Bronchial epithelial cell (primary cell): ENCODE measurements at places on chromosomes 4 and X. TPM values are rescaled to one million over a fixed set of nuclear protein-coding genes. Genes with fewer than 3 reads are reported as not detected.

DNA sequence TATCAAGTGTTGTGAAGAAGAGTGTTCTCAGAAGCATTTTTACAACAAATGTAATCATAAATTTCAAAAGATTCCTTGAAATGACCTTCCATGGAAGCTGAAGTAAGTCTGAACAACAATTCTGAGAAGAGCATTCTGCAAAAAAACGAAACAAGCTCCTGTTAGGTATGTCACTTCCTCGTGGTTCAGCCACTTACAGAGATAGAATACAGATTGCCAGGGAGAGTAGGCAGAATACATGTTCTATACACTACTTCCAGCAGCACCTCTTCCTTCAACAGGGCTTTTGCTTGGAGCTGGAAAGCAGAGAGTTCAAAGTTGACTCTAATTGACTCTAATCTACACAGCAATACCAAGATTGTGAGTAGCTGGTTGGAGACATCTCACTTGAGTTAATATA is 274.5 kb downstream of the ADGRA3 start:
- no peak for DNase-seq

The DUX4 gene
- not detected in 2 replicates for total RNA-seq

The SPP1 gene
- total RNA-seq: not detected in 2 replicates

The MED12 gene
- total RNA-seq: 8.2 and 16.3 TPM in 2 replicates

The NPFFR2 gene
- 0.26 TPM in 1 of 2 replicates, not detected in the other for total RNA-seq

GRCh38 chr4:80922941-80923340 is 107.6 kb upstream of the BMP3 start:
- DNase-seq: no peak

- peak; percentile 53 for DNase-seq
Observed at GRCh38 chr4:73576381-73576780, 43.9 kb downstream of the RASSF6 start.

DNA sequence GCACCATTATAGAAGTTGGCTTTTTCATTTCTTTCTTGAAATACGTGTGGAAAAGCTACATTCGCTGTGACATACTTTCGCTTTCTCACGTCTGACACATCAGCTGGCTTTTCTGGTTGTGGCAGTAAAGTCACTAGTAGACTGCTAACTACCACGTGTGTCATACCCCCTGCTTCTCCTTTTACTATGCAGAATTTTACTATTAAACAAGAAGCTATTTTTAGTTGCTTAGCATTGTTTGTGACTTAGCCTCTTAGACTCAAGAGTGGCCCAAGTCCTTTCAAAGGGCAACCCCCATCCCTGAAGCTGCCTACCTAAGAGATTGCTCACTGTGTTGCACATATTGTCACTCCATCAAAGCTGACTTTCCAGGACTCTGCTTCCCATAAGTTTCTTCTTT is 2.1 kb upstream of the IL2 start:
- peak; percentile 63 for DNase-seq

- DNase-seq: no peak
Observed at GRCh38 chr4:147639388-147639787, 22.2 kb downstream of the TMEM184C start.

The ADD1 gene
- 71.9 and 113 TPM in 2 replicates for total RNA-seq

The CCSER1 gene
- total RNA-seq: 6.6 and 10.9 TPM in 2 replicates

DNA sequence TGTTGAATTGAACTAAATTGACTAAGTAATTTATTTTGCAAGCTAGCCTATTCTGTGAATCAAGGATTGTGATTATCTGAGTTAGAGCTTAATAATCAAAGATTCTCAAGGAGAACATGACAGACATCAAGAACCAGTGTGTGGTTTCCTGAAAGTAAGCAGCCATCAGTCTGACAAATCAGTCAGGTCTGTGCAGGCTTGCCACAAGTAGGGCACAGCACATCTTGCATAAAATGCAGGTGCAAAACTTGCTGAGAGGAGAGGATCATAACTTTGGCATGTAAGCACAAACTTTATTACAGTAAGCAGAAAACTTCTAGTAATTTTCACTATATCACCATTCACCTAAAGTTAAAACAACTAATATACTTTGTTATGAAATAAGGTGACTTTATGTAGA is 22.5 kb downstream of the FAM241A start:
- peak; percentile 91 for DNase-seq

DNA sequence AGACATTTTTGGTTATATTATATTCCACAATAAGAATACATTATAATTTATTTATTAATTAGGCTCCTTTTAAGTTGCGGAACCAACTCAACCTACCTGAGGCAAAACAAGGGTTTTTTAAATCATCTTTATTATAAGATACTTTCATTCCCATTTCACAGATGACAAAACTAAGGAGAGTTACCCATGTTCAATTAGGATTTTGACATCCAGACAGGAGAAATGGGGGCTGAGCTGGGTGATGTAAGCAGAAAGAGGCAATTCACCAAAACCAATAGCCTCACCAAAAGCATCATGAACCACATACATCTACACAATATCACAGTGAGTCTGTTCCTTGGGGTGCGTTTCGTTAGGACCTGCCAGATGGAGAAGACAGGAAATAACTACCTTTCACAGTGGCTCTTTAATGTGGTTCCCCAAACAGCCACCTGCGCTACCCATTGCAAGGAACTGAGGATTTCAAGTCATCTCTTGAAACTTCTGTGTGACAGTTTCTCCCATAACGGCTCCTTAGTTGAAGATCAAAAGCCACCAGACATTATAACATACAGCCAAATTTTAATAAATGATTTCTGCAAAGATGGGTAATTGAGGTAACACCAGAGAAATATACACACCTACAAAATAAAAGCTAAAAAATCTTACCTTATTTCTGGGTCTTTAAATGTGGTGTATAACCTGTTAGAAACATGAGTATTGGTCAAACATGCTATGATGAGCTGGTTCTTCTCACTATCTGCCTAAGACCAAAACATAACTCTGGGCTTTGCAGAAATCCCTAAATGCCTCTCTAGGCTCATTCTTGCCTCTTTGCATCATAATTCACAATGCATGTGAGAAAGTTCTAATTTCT is 190.6 kb upstream of the LEF1 start:
- no peak for DNase-seq

GRCh38 chrX:47831788-47832187 is 4.9 kb upstream of the ZNF81 start:
- DNase-seq: peak; percentile 20

GRCh38 chrX:122790376-122791095 is 393.5 kb upstream of the GRIA3 start:
- no peak for DNase-seq

The CXXC4 gene
- under 0.01 TPM in 1 of 2 replicates, not detected in the other for total RNA-seq

- DNase-seq: peak; percentile 59
Observed at GRCh38 chrX:70262952-70263567, 3.1 kb upstream of the P2RY4 start.

- no peak for DNase-seq
Observed at GRCh38 chr4:153222707-153223426, 18.6 kb downstream of the TRIM2 start.

- DNase-seq: no peak
Observed at GRCh38 chr4:19285146-19285545, 966.6 kb upstream of the SLIT2 start.

- DNase-seq: no peak
Observed at GRCh38 chr4:154868414-154869194, 87.5 kb downstream of the RBM46 start.

DNA sequence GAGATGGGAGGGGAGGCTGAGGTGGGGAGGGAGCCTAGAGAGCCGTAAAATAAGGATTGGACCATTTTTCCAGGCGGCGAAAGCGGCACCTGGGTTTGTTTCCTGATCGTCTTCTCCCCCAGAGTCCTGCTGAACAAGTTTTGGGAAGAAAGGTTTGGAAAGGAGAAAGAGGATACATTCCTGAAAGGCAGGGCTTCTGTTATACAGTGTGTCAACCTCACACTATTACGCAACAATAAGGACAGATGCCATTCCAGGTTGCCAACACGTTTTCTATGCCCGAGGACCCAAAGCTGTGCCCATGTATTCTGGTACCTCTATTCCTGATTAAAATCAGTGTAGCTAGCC is 658 bp downstream of the SCOC start:
- DNase-seq: peak; percentile 36

- DNase-seq: no peak
Observed at GRCh38 chrX:53969540-53969939, 74.7 kb downstream of the PHF8 start.

- DNase-seq: peak; percentile 83
Observed at GRCh38 chr4:8110071-8110986, 48.3 kb downstream of the ABLIM2 start.

The EREG gene
- 30.7 and 31.1 TPM in 2 replicates for total RNA-seq

GRCh38 chr4:103098756-103099440 is 736 bp downstream of the BDH2 start:
- DNase-seq: no peak

DNA sequence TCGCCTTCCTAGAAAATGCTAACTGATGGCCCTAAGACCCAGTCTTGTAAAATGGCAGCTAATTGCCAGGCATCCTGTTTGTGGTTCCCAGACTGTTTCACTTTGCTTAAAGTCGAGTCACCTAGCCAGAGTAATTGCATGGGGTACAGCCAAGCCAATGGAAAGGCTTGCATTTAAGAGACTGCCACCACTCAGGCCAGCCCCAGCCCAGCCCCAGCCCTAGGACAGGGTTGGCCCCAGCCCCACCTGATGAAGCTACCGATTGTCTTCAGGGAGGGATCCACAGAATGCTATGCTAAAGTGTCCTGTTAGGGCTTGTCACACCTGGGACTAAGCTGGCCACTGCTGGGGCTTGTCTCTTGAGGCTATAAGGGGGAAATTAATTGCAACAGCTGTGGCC is 194.6 kb upstream of the KLF3 start:
- DNase-seq: no peak

DNA sequence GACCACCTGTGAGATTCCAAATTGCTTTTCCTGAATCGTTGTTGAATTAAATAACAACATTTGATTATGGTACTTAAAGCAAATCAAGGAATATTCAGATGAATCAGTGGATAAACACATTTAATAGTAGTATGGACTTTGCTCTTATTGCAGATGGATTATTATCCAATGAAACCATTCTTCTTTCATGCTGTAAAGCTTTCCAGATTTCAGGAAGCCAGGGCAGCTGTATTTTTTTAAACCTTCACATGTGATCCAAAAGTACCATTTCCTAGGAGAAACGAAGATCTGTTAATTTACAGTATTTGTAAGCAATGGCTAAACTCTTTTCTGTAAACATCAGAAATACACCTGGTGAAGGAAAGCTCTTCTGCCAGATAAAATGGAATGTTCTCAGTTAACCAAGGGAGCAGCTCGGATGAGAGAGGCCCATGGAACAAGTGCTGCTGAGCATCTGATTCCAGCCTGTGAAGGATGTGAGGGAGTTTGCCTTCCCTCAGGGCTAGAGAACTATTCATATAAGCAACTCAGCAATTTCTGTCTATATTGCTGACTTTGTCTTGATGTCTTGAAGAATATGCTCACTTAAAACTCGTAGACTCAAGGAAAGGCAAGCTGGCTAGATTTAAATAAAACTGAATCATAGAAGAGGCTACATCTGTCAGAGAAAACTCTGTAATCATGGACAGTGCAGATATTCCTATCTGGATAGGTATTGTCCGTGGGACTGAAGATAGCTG is 94.4 kb upstream of the LIMCH1 start:
- DNase-seq: no peak

DNA sequence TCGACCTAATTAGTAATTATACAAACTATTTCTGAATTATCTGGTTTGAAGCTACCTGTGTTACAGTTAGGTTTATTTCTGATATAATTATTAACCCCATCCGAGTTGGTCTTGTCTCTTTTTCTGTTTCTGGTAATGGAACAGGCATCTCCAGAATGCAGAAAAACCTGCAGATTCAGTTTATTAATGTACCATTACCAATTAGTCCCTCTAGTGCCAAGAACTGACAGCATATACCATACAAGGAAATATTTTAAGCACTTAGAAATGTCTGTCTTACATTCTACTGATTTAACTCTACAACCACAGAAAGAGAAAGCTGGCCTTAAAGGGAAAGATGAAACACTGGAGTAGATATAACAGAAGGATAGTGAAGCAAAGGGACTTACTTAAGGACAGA is 570.6 kb downstream of the CENPC start:
- DNase-seq: peak; percentile 64

The ODAM gene
- total RNA-seq: not detected in 2 replicates

- DNase-seq: peak; percentile 24
Observed at GRCh38 chrX:35726176-35726575, 72.0 kb upstream of the MAGEB16 start.

The NAA11 gene
- not detected in 2 replicates for total RNA-seq

GRCh38 chr4:38132107-38132673 is 172.0 kb downstream of the PTTG2 start:
- DNase-seq: peak; percentile 99

GRCh38 chr4:183038436-183038835 is 60.6 kb upstream of the WWC2 start:
- DNase-seq: no peak

- peak; percentile 88 for DNase-seq
Observed at GRCh38 chr4:152849350-152849749, 69.6 kb downstream of the ARFIP1 start.

GRCh38 chr4:135240796-135241195 is 1039.2 kb upstream of the PABPC4L start:
- no peak for DNase-seq
